ENCODE measurements at places on chromosomes 5 and 9.

DNA sequence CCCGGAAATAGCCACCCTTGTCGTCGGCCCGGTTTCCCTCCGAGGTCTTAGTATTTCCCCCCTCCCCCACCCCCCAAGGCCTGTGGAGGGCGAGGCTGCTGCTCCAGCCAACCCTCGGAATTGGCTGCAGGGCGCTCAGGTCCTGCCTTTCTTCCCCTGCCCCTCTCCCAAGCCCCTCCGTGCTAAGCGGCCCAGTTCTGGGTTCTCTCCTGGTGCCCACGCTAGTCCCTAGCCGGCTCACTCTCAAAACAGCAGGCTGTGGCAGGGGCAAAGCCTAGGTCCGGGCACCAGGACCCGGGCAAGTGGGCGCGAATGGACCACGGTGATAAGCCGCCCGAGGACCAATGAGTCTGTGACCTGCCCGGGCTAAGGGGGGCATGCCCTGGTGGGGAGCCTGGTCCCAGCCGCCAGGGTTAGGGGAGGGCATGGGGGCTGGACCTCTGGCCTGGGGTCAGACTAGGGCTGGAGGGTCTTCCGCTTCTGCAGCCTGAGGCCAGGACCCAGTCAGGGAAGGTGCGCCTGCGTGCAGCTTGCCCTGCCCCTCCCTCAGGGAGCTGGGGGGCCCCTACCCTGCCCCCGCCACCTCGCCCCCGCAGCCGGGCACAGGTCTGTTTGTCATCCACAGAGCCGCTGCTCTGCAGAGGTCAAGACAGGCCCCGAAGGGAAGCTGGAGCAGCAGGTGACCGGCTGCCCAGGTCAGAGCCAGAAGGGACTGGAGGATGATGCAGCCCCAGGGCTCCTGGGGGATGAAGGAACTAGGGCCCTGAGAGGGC lies 5.0 kb upstream of the IRX4 start:
- DNase-seq = no peak

- no peak for DNase-seq
These were observed 887 bp downstream of the GDA start for GRCh38 chr9:72150127-72150526.

GRCh38 chr5:56269216-56269927 lies 36.2 kb upstream of the ANKRD55 start:
- DNase-seq = no peak

GRCh38 chr9:16559418-16560188 lies 310.9 kb downstream of the BNC2 start:
- DNase-seq = no peak

DNA sequence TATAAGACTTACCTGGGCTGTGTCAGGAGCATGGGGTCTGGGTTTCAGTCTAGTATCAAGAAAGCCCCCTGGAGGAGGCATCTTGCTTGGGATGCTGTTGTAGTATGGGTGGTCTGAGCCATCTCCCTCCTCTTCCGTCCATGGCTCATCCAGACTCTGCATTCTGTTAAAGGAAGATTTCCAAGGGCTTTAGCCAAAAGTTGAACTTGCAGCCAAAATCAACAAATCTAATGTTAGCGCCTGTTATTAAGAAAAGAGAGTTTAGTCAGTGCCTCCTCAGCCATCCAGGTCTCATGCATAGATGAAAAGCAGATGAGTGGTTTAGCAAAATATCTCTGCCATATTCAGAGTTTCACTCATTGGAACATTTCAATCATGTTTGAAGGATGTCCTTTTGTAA lies 55.6 kb downstream of the S1PR3 start:
- no peak for DNase-seq

DNA sequence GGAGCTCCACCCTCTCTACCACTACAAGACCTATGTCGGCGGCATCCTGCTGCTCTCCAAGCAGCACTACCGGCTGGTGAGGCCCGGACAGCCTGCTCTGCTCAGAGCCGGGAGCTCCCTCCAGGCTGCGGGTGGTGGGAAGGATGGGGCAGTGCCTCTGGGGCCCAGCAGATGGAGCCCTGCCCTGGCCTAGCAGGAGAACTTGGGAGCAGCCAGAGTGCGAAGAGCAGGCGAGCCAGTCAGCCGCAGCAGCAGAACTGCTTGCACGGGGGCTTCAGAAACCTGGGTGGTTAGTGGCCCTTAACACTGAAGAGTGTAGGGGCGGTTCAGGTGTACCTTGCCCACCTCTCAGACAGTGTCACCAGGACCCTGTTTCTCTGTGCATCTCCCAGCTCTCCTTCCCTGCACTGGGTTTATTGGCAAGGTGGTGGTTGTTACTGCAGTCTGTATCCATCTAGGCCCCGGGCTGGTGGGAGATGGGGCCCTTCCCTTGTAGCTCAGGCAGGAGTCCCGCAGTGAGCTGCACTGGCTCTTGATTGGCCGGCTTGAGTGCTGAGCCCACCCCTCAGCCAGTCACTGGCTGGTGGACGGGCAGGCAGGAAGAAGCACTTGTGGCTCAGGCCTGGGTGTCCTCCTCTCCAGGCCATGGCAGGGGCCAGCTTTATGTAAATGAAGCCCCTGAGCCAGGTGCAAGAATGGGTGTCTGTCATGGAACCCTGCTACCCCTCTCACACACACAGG lies 7.7 kb downstream of the B4GALT7 start:
- DNase-seq = peak; percentile 30

- DNase-seq = no peak
These were observed 5.2 kb downstream of the GFI1B start for GRCh38 chr9:132983491-132984201.

- no peak for DNase-seq
These were observed 40.2 kb upstream of the EGFL7 start for GRCh38 chr9:136622538-136622948.

DNA sequence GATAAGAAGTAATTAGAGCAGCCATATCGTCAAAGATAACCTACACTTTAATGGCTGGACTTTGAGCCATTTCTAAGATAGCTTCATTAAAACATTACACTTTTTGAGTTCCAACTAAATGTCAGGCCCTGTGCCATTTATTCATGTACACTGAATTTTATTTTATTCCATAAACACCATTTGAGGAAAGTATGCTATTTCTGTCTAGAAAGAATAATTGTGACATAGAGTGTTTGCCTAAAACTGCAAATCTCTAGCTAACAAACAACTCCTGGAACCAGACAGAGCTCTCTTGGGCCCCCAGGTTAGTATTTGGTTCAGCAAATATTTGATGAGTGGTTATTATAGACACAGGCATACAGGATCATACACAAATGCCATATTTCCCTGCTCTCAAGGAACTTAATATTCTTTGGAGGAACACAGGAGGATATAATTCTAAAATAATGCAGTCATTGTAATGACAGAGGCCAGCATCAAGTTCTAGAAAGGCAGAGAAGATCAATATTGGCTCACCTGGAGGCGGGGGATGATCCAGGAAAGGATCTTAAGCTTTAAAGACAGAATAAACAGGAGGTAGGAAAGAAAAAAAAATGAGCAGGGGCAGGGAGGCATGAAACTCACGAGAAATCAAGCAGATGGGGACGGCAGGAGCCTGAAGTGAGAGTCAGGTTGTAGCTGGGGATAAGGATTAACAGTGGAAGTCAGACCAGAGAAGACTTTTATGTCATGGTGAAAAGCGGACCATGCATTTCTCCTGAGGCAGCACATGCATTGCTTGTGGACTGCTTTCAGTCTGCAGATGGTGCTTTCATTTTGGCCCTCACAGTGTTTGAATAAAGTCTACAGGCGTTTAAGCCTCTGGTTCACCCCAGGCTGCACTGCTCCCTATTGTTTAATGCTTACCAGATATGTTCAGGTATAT lies 127.7 kb downstream of the GCNT1 start:
- DNase-seq = no peak

- no peak for DNase-seq
These were observed 279.4 kb downstream of the FBXL17 start for GRCh38 chr5:108102463-108102862.

- no peak for DNase-seq
These were observed 8.1 kb downstream of the CCDC187 start for GRCh38 chr9:136295542-136296433.

DNA sequence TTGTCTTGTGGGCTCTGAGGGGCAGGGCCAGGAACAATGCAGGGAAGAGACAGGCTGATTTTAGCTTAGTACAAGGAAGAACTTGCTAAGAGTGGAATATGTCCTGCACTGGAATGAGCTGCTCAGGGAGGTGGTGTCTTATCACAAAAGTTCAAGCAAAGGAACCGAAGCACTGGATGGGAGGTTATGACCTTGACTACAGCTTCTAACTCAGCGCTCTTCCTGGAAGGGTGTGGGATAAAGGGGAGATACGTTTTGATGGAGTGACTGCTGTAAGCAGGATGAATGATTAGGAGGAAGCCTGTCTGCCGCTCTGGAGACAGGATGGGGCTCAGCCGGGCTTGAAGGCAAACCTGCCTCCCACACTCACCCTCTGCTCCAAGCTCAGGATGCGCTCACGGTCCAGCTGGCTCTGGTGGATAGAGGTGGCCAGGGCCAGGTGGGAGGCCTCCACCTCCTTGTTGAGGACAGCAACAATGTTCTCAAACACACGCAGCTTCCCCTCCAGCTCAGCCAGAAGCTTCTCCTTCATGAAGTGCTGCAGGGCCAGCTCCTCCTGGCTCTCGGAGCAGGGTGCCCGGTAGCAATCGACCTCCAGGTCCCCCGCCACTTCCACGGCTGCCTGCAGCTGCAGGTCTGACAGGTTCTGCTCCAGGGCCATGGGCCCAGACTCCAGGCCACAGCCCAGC lies 13.5 kb downstream of the TRAF1 start:
- no peak for DNase-seq

GRCh38 chr5:21154526-21154925 lies 1166.5 kb upstream of the CDH18 start:
- no peak for DNase-seq

- DNase-seq = no peak
These were observed 105.8 kb downstream of the DOCK2 start for GRCh38 chr5:169742771-169743296.

- no peak for DNase-seq
These were observed 38.6 kb upstream of the IFNE start for GRCh38 chr9:21520501-21521228.

- DNase-seq = no peak
These were observed 76.7 kb downstream of the GRAMD2B start for GRCh38 chr5:126499853-126500342.

DNA sequence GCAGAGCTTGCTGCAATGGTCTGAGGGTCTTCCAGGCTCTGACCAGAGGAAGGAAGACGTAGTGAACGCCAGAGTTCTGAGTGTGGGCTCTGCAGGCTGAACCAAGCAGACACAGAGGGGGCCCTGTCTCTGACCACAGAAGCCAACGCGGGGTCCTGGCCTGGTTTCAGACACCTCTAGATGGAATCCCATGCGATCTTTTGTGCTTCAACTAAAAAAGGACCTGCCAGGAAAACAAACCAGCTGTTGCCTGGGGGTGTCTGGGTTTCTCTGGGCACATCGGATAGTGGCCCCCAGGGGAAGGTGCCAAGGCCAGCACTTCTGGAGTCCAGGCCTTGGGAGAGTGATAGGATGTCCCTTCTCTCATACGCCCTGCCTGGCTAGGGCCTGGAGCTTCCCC lies 12.9 kb downstream of the PRDM12 start:
- DNase-seq = no peak

GRCh38 chr9:16709924-16710323 lies 160.5 kb downstream of the BNC2 start:
- DNase-seq = no peak

DNA sequence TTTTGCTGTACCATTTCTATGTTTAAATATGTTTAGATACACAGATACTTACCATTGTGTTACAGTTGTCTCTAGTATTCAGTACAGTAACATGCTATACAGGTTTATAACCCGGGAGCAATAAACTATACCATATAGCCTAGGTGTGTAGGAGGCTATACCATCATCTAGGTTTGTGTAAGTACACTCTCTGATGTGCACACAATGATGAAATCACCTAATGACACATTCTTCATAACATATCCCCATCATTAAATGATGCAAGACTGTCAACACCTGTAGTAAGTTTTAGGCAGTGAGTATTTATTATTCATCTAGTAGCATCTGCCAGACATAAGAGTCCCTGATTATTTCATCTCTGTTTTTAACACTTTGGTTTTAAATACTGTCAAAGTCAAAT lies 7.3 kb upstream of the DHFR start:
- DNase-seq = no peak

GRCh38 chr5:181241393-181241975 lies 2.2 kb downstream of the RACK1 start:
- DNase-seq = no peak

DNA sequence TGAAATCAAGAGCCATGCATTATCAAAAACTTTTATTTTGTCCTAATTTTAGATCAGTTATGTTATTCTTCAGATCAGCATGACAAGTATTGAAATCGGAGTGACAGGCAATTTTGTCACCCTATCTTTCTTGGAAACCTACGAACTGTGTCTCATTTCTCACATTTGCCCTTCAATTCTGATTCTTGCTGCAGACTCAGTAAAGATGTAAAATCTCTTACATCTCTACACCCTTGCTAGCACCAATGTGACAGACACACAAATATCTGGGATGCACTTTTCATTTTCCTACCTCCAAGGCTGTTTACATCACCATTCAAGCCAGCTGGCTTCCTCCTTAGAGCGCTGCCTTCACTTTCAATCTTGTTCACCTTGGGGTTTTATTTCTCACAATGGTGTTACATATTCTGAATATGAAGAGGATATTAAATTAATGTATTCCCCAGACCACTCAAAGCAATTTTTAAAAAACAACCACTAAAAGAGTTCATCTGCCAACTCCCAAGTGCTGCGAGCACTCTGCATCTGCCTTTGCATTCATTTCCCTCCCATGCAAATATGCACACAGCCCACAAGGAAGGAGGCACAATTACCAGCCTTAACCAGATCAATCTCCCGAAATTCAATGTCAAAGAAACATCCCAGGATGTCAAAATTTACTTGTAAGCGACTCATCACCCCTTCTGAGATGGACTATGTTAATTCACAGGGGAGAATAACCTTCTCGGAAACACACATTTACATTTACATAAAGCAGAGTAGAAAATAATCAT lies 164.3 kb downstream of the ENC1 start:
- no peak for DNase-seq

DNA sequence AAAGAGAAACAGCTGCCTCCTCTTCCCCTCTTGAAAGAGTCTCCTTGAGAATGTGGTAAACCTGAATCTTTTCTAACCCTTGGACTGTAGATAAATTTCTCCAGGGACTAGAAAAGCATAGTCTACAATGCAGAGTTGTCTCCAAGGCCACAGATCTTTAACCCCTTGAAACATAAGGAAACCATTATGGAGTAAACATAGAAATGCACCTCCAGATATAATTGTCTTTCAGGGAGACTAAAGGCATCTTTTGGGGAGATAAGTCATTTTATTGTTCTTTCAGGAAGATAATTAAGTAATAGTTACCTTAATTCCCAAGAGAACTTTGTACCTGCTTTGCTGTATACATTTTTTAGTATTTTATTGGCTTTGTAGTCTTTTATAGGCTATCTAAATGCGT lies 373.6 kb upstream of the GRIA1 start:
- DNase-seq = no peak

DNA sequence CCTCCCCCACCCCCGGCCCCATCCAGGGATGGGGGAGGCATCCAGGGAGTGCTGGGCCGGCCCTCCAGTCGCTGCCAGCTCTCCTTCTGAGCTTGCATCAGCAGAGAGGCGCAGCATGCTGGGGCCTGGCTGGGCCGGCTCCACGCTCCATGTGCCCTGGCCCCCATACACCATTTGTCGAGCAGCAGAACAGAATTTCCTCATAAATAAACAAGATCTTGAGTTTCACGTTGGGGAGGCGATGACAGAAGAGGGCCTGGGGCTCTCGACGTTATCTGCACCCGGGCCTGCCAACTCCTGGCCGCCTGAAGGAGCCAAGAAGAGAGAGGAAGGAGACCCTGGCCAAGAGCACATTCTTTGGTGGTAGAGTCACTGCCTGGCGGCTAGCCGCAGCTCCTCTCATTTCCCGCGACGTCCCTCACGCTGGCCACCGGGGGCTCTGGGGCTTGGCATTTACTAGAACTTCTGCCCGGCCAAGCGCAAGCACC lies 177.0 kb downstream of the FGF18 start:
- no peak for DNase-seq

- DNase-seq = no peak
These were observed 733 bp downstream of the COL23A1 start for GRCh38 chr5:178589180-178590140.
